Activated T-cell treated with anti-CD3 and anti-CD28 coated beads, Interleukin-2, amount 50 U/mL, for 4 hours (primary cell): ENCODE measurements at places on chromosomes 6 and 20.
A peak's percentile ranks its signal among the peaks of the same experiment; 100 is the strongest.

DNA sequence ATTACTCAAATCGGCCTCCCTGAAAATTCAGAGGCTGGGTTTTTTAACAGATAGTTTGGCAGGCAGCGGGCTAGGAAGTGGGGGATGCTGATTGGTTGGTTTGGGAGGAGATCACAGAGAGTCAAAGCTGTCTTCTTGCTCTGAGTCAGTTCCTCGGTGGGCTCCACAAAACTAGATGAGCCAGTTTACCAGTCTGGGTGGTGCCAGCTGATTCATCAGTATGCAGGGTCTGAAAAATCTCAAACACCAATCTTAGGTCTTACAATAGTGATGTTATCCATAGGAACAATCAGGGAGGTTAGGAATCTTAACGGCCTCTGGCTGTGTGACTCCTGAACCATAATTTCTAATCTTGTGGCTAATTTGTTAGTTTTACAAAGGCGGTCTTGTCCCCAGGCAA is 190.7 kb downstream of the C6orf118 start:
- DNase-seq = no peak

GRCh38 chr6:7542065-7542873 is 798 bp downstream of the DSP start:
- DNase-seq = peak; percentile 9

DNA sequence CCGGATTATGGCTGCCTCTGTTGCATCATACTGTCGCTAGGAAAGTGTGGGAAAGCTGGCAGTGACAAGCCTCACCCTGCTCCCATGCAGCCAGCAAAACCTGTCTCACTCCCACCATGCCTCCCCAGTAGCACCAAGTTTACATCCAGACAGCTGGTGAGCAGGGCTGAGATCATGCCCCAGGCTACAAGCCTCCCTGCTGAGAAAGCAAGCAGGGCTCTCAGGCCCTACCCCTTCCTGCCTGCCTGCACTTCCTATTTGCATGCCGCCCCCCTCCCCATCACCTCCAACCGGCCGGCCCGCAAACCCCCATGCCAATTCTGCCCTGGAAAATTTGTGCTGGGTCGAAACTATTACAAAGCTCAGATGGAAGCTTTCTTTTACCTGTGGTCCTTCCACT is 408.2 kb upstream of the FKBP1C start:
- DNase-seq = no peak

DNA sequence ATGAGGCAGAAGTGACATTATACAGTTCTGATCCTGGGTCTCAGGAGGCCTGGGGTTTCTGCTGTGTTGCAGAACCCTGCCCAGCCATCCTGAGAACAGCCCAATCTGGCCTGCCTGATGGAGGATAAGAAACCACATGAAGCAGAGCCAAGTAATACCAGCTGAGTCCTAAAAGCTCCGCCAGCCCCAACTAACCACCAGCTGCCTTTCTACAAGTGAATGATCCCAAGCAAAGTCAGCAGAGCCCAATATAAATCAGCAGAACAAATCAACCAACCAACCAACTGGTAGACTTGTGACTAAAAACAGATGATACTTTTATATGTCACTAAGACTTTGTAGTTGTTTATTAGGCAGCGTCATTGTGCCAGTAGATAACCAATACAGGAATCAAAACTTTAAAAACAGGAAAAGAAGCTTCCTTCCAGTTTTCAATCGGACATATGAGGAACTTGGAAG is 52.1 kb downstream of the SNX5 start:
- no peak for DNase-seq
